AG20443 (cell line): ENCODE measurements at places on chromosomes 12 and 14.

GRCh38 chr14:71314717-71315116 is 407.5 kb downstream of the PCNX1 start:
- no peak for DNase-seq

DNA sequence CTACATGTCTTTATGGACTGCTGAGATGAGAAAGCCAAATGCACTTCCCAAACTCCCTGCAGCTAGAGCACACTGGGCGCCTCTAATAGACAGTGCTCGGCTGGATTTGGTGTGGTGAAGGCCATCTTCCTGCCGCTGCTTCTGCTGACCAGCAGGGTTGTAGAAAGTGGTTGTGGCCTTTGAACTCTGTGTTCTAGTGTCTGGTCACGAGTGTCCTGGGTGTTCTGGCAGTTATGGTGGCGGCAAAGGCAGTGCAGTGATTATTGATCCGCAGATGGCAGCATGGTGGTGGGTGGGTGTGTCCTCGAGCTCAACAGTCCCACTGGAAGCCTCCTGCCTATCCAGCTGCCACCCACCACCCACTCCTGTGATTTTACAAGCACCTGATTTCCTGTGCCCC is 43.4 kb downstream of the SMIM41 start:
- DNase-seq: peak; percentile 5

DNA sequence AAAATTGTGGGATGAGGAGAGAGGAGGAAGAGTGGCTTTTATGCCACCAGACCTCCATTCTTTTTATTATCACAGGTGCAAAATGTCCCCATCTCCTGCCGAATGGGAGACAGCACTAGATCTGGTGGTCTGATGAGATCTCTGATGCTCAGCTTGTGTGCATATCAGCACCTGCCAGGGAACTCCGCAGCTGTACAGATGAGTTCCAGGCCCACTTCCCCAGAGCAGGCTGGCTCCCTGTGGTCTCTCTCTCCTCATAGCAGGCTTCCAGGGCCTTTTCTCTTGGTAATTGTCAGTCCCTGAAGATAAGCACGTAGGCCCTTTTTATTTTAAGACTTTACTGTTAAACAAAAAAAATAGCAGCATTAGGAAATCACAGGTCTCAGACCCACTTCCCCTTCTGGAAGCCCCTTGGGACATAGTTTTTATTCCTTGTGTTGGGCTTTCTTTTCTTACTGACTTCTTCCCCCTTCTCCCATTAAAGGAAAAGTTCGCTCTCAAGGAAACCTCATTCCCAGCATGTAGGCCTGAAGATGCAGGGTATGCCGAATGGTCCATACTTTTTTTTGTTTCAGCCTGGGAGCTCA is 4.5 kb upstream of the TBC1D30 start:
- no peak for DNase-seq

GRCh38 chr12:112901271-112901670 is 5.5 kb upstream of the OAS1 start:
- no peak for DNase-seq

DNA sequence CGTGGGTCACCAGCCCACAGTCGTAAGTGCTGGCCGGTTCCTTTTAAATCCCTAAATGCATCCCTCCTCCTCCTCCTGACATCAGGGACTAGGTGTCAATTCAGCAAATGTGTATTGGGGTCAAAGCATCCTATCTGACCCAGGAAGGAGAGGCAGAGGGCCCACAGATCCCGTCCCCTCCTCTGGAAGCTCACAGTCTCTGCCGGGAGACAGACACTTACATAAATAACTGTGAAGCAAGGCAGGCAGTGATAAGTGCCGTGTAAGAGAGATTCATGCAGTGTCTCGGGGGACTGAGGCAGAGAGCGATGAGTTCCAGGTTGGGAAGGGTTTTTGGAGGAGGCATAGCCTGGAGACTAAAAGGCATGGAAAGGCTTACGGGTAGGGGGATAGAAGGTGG is 44.1 kb downstream of the HRK start:
- DNase-seq: no peak

DNA sequence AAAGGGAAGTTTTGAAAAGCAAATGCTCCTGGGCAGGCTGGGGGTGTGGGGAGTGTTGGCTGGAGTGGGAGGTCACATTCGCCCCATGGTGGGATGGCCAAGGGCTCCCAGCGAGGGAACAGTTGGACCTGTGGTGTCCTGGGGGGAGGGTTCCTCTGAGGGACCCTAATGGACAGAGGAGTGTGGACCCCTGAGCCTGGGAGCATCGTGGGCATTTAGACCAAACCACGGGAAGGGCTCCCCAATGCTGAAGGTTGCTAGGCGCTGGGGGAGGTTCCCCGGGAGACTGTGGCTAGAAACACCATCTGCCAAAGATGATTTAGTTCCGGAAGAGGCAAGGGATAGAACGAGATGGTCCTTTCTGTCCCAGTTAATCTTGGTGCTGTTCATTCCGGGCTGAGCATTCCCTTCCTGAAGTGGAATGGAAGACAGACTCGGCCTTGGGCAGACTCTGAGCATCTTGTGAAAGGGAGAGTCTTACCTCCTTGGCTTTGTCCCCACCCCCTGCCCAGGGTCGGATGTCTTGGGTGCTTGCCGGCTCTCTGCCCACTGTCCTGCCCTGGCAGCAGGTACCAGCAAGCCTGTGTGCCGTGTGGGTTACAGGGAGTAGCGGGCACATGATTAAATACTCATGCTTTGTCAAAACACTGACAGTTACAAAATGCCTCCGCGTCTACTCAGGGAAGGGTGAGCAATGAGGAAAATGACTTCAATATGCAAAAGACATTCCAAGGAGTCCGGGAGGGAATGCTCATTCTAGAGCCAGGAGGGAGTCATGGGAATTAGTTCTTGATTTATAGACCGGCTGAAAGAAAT is 215.9 kb downstream of the CACNA1C start:
- peak; percentile 78 for DNase-seq

GRCh38 chr14:106372870-106373652 is 846.7 kb downstream of the TMEM121 start:
- no peak for DNase-seq

DNA sequence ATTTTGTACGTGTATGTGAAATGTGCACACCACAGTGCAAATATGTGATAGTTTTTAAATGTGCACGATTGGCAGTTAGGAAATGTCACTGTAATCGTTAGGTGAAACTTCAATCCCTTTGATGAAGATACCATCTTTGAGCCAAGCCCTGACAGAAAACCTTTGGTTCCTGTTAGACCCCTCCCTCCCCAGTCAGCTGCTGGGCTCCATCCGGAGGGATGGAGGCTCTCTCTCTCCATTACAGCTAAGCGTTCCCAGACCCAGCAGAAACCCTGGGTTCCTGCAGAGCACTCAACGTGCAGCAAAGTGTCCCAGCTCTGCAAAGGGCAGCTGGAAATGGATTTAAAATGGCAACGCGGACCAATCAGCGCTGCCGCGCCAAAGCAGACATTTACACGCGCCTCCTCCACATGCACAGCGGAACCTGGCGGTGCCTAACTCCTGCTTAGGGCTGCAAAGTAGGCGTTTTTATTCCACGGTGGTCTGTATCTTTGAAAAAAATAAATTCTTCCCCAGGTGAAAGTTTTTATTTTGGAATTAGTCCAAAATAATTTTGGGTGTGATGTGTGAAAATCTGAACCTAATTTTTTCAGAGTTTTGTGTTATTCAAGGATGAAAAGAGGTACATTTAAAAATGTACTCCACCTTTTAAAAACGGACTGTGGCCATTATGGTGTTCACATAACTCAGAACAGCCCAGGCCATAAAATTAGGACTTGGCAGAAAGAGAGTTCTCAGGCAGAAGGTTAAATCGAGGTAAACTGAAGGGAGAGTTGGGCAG is 1.4 kb upstream of the HMGA2 start:
- DNase-seq: peak; percentile 47

GRCh38 chr14:64556526-64556925 is 6.8 kb downstream of the PPP1R36 start:
- DNase-seq: no peak

DNA sequence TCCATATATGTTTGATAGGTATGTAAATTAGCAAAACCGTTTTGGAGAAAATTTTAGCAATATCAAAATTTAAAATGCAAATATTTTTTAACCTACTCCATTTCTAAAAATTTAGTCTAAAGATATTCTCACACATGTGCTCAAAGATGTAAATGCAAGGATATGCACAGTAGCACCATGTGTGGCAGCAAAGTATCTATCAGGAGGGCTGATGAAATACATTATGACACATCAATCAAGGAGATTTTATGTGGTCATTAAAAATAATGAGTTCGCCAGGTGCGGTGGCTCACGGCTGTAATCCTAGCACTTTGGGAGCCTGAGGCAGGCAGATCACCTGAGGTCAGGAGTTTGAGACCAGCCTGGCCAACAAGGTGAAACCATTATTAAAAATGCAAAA is 8.0 kb upstream of the C1R start:
- DNase-seq: no peak

DNA sequence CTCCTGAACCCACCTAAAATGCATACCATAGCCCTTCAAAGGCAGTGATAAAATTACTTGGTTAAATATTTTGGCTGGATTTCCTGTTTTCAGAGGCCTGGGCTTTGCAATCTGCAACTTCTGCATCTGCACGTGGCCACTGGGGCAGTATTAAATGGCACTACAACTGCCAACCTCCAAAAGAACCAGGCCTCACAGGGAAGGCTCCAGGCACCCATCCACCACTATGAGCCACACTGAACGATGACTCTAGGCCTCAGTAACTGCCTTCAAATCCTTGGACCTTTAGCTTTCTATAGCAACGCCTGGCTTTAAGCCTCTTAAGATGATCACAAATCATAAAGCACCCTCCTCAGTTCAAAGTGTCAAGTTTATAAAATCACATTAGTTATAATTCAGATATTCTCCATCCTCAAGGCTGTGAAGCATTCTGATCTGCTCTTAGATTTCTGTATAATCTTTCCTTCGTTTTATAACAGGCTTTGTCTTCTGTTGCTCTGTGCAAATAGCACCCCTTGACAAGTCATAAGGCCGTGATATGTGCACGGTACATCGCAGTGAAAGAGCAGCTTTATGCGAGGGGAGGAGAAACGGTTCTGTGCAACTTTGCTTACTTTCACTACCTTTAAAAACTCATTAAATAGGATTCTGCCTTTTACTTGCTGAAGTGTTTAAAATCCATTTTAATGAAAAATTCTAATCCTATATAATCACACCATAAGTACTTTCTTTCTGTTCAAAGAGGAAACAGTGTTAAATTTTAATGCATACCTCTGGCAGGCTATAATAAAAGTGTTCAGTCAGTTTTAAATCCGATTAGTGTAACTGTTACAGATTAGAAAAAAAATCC is 196.4 kb upstream of the G2E3 start:
- DNase-seq: peak; percentile 11

- peak; percentile 93 for DNase-seq
Measured at GRCh38 chr14:104078031-104078455, 7.5 kb upstream of the ASPG start.

DNA sequence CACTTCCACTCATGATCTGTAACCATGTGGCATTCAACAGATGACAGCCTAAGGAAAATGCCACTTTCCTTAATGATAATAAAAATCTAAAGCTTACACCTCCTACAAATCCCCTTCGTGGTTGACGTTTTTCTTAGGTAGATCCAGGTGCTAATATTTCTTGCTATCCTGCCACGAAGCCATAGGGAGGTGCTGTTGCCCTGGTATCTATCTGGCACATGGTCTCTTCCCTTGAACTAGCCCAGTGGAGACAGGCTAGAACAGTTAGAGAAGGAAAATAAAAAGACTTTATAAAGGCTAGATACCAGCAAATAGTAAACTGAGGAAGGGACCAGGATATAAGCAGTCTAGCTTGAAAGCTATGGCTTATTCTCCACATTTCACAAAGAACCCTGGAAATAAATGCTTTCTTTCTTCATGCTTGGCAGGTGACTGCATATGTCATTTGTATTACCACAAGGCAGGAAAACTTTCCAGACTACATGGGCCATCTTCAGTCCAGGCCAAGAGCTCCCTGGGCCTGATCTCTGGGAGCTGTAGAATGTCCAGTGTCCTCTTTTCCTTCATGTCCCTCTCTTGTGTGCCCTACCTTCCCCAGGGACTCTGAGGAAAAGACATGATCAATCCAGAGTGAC is 15.3 kb downstream of the SPIC start:
- no peak for DNase-seq

DNA sequence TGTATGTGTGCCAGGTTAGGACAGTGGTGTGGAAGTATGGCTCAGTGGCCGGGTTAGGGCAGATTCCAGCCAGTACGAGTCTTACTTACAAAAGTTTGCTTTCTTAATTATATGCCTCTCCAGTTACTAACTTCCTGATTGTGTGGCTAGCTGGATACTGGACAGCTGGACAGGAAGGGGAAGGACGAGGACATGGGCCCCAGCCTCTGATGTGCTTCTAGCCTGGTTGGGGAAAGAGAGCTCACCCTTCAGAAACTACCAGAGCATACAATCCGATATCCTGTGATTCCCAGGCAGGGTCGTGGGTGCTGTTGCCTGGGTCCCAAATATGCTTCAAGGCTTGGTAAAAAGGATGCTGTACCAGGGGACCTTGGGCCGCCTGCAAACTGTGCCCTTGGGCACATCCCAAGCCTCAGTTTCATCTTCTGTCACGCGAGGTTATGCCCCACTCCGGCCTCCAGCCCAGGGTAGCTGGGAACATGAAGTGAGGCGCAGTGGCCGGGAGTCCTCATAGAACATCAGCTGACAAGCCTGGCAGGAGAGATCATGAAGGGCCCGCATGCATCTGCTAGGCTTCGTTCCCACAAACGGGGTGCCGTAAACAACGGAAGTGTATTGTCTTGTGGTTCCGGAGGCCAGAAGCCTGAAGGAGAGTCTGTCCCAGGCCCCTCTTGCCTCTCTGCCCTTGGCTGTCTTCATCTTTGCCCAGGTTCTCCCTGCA is 23.2 kb upstream of the RIN3 start:
- DNase-seq: no peak

- DNase-seq: peak; percentile 9
Measured at GRCh38 chr12:79933532-79934264, 1.2 kb downstream of the PPP1R12A start.

- DNase-seq: no peak
Measured at GRCh38 chr12:43213608-43214007, 338.4 kb downstream of the ADAMTS20 start.

DNA sequence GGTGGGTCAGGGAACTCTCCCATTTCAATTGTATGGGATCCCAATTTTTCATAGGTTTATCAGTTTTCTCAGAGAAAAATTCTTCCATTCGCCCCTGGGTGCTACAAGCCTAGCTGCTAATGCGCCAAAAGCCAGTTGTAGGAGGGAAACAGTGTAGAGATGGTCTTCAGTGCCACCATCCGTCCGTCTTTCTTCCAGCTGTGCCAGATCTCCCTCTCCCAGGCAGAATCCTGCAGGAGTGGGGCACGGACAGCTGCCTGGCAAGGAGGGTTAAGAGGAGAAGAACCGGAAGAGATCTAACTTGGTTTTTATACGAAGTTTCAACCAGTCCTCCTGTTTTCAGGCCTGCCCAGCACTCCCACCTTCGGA is 38.9 kb upstream of the FUT8 start:
- DNase-seq: peak; percentile 63
